ENCODE measurements at places on chromosomes 13 and 19.

GRCh38 chr13:74675182-74675581 lies 541.0 kb upstream of the KLF12 start:
- DNase-seq: no peak

DNA sequence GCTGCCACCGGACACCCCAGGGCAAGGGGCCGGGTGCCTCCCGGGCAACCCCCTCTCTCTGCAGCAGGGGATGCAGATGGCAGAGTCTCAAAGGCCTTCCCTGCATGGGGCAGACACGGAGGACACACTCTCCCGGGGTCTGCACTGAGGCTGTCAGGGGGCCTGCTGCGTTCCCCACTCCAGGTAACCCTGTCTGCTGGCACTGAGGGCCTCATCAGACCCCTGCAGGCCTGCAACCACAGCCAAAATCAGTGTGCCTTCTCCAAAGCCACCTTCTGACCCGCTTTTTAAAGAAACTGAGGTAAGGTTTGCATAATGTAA lies 93.9 kb downstream of the GNG7 start:
- no peak for DNase-seq

DNA sequence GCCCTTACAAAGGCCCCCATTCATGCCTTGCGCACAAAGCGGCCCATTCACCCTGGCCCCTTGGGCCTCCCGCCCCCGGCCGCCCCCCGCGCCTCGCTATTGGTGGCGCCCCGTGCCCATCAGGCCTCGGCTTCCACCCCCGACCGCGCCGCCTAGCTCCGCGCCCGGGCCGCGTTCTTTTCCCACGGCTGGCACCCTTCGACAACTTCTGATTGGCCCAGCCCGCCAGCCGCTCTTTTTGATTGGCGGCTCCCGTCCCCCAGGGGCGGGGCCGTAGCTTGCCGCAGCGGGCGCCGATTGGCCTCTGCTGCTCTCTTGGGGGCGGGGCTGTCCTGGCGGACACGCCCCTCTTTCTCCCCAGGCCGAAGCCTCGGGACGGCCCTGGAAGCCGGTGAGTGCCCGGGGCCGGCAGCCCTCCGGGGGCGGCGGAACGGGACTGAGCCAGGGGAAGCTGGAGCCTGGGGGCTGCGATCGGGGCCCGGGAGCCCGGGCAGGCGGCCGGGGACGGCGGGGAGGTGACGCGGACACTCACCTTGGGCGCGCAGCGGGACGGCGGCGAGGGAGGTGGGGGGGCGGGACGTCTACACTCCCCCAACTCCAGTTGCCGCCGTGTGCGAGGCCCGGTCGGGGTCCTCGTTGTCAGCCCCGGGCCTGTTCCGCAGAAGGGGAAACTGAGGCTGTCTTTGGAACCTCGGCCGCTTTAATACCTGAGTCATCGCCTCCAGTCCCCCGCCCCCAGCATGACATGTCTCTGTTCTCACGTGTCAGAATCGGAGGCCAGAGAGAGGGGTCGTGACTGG lies at the start of gene MYH14:
TSS of gene MYH14 (plus strand) at position 342 of the 800 bp plus-strand sequence. CDS start 6,744 bp downstream, outside the sequence.
- DNase-seq: no peak

- DNase-seq: peak; percentile 72
These were observed 874 bp downstream of the TRIM28 start for GRCh38 chr19:58544591-58545285.

DNA sequence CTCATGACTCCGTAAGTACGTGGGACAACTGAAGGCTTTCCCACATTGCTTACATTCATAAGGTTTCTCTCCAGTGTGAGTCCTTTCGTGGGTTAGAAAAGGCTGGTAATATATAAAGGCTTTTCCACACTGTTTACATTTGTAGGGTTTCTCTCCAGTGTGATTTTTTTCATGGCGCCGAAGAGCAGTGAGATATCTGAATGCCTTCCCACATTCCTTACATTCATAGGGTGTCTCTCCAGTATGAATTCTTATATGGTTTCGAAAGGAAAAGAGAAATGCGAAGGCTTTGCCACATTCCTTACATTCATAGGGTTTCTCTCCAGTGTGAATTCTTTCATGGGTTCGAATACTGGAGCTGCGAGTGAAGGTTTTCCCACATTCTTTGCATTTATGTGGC lies 29.5 kb downstream of the ZNF490 start:
- no peak for DNase-seq

DNA sequence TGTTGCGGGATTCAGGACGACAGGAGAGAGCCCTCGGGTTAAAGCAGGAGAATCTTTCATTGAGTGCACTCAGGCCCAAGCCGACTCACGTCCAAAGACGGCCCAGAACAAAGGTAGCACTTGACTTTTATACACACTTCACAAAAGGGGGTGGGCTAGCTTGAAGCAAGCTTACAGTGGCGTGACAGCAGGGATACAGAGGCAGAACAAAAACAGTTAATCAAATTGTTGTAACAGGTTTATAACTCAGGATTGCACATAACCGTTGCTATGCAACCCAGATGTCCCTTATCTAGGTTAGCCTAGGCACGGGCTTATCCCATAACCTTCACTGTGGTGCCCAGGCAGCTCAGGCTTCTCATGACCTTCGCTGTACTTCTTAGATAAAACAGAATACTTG lies 2.0 kb downstream of the MED25 start:
- no peak for DNase-seq

DNA sequence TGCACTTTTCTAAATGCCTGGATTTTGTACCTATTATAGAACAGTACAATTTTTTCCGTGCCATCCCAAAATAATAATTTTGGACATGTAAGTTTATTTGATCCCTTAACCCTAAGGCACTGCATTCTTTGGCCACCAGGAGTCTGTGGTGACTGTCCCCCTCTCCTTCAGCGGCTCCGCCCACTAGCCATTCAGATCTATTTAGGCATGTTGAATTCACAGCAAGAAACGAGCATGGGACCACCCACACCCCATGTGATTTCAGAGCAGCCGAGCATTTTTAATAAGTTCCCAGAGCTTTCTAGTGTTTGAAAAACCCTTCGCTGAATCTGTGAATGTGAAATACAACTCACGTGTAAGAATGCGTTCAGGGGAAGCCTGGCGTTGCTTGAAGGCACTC lies 567.5 kb downstream of the MYO16 start:
- DNase-seq: no peak

DNA sequence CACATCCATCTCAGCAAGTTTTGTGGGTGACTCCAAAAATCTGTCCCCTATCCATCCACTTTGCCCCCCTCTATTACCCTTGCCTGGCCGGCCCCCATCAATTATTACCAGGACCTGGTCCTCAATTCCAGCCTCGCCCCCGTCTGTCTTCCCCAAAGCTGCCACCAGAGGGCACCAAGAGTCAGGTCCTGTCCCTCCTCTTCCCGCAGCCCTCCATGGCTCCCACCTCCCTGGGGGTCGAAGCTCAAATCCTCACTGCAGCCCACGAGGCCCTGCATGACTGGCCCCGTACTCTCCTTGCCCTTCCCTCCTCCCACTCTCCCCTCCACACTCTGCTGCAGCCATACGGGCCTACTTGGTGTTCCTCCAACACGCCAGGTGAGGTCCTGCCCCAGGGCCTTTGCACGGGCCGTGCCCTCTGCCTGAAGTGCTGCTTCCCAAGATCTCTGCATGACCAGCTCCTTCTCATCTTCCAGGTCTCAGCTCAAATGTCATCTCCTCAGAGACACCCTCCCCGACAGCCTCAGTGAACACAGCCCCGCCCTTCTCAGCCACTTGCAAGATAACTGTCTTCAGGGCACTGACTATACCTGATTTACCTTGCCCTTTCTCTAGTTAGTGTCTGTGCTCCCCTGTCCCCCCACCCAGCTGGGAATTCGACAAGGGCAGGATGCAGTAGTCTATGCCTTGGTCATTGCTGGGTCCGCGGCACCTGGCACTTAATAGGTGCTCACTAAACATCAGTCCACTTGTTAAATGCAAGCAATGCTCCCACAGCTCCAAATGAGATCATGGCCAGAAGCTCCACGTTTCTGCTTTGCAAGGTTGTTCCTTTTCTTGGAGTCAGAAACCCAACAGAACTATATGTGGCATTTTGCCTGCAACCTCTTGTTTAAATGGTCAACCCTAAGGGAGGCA lies 16.8 kb upstream of the SEMA6B start:
- DNase-seq: peak; percentile 46

- DNase-seq: no peak
These were observed 1316.7 kb upstream of the SLC10A2 start for GRCh38 chr13:104382951-104383350.

- no peak for DNase-seq
These were observed 149.3 kb upstream of the UBL3 start for GRCh38 chr13:29999492-30000369.

- no peak for DNase-seq
These were observed 106.5 kb downstream of the POSTN start for GRCh38 chr13:37492075-37492474.
